ENCODE measurements at places on chromosomes 4 and X. TPM values are rescaled to one million over a fixed set of nuclear protein-coding genes. Genes with fewer than 3 reads are reported as not detected.

- DNase-seq = peak; percentile 14
Measured at GRCh38 chrX:102155806-102156179, at the start of gene BEX5. Gene BEX5, minus strand, starts transcription at chrX:102155977. Its CDS starts 1,712 bp downstream, at chrX:102154265.

- no peak for DNase-seq
Measured at GRCh38 chr4:39363773-39364393, 2.3 kb downstream of the RFC1 start.

The POLA1 gene
- total RNA-seq = 16.3 TPM

GRCh38 chrX:13261348-13261747 lies 58.5 kb downstream of the ATXN3L start:
- DNase-seq = no peak

DNA sequence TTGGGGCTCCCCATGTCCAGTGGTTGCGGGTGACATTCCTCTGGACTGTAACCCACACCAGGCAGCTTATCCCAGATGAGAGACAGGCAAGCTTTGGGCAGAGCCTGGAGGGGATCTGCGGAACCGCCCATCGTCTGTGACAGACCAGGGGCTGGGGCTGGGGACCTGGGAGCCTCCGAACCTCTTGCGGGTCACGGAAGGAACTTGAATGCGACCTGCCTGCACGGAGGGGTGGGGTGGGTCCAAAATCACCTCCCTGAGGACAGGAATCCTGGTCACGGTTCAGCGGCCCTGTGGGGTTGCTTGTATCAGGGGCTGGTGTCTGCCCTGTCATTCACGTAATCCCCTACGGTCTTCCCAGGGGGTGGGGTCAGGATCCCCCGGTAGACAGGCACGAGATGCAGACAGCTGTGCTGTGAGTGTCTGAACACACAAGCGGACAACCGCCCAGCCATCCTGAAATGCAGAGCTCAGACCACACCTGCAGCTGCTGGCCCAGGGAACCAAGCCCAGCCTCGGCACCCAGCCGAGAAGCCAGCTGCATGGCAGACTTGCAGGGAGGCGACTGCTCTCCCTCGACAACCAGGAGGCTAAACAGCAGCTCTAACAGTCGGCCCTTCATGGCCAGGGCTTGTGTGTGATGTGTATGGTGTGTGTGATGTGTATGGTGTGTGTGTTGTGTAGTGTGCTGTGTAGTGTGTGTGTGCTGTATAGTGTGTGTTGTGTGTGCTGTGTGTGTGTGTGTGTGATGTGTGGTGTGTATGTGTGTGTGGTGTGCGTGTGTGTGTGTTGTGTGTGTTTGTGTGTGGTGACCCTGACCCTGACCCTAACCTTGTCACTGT lies 105.9 kb upstream of the ADRA2C start:
- DNase-seq = no peak

The PPP1R2C gene
- total RNA-seq = not detected

- no peak for DNase-seq
Measured at GRCh38 chr4:39114436-39114835, 52.4 kb downstream of the KLHL5 start.

The NXF2B gene
- total RNA-seq = not detected

- no peak for DNase-seq
Measured at GRCh38 chrX:10106806-10107205, 50.0 kb upstream of the CLCN4 start.

DNA sequence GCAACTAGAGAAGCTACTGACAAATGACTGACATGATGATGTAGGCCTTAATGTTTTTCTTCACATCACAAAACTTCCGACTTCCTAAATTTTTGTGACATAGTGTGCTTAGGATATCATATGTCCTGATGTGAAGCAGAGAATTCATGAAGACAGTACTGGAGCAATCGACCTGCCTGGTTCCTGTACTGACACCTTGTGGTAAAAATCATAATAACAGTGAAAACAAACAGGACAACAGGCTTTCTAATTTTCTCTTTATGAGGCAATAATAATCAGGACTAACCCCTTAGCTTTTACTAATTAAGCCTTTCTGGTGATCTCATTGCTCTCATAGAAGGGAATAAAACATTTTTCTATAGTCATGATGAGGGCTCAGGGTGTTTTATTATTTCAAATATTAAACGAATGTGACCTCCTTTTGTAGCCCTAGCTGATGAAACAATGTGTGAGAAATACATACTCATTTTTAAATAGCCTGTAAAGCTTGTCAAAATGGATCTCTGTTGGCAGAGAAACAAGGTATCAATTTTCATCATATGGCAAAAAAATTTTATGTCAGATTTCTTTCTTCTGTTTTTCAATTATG lies 158.4 kb downstream of the TENT5D start:
- peak; percentile 2 for DNase-seq

DNA sequence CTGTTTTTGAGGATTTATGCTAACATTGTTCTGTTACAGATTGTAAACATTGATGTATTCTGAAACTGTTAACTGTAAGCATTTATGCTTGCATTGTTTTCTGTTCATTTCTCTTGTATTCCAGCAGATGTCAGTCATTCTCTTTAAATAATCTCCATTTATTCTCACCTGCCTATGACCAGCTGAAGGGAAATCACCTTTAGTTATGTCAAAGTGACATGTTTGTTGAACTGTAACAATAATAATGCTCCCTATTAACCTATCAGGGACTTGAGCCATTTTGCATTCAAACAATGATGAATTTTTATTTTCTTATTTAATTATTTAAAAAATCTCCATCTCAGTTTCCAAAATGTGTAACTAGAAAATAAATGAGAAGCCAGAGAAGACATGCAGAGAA lies 58.0 kb downstream of the SPCS3 start:
- peak; percentile 21 for DNase-seq

- DNase-seq = peak; percentile 2
Measured at GRCh38 chr4:22129454-22130029, 181.0 kb upstream of the KCNIP4 start.

GRCh38 chr4:13533670-13534343 lies 10.5 kb downstream of the NKX3-2 start:
- DNase-seq = no peak

- DNase-seq = no peak
Measured at GRCh38 chrX:1401611-1402430, 9.9 kb upstream of the SLC25A6 start.

DNA sequence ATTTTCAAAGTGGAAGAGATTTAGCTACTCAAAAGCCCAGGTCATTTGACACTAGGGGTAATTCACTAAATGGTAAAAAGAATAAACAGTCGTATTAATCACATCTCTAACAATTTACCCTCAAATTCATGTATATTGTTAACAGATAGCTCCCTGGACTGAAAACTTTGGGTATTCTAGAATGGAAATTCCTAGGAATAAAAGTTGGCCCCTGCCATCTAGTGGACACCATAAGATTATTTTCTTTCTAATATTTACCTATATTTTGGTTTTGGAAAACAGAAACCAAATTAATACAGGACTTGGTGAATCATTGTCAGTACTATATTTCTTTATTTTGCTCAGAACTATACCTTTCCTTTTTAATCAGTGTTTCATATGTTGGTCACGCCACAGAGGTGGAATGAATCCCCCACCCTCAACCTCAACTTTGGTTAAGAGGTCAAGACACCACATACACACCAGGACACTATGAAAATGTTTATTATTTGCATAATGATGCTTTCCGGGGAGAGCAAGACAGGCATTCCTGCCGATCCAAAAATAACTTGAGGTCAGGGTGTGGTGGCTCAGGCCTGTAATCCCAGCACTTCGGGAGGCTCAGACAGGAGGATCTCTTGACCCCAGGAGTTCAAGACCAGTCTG lies 96.2 kb upstream of the APOOL start:
- DNase-seq = no peak

The VCX3A gene
- total RNA-seq = not detected

The SLC10A4 gene
- total RNA-seq = 0.13 TPM

DNA sequence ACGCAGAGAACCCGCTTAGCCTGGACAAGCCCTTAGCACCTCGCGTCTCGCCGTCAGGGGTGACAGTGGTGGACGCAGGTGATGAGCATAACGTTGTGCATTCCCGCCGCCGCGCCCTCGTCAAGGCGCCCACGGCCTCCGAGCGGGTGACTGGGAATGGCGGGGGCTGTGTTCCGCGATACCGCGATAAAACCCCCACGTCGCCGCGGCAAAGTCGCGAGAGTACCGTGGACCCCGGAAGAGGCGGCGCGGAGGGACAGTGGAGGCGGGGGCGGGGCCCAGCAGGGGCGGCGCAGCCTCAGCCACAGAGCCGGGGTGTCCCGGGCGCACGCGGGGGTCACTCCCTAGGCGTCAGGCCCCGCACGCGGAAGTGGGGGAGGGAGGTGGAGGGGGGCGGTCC lies 53.8 kb downstream of the ZFYVE28 start:
- no peak for DNase-seq

- DNase-seq = no peak
Measured at GRCh38 chrX:30610026-30610425, 32.5 kb upstream of the TASL start.

The PRDM5 gene
- 3.5 TPM for total RNA-seq

Measured in dermis microvascular lymphatic vessel endothelial cell (primary cell).